Activated CD4-positive, alpha-beta T cell treated with anti-CD3 and anti-CD28 coated beads, Interleukin-2, amount 50 U/mL, for 24 hours (primary cell): ENCODE measurements at places on chromosomes 4 and X.

GRCh38 chr4:186500721-186501304 lies 54.6 kb downstream of the MTNR1A start:
- no peak for DNase-seq

- no peak for DNase-seq
Measured at GRCh38 chrX:103607364-103608305, at the start of gene TCEAL3. TCEAL3 (plus strand) TSS chrX:103607963; CDS start chrX:103609065, 1,102 bp downstream.

- no peak for DNase-seq
Measured at GRCh38 chrX:12332786-12333347, 194.6 kb downstream of the FRMPD4 start.

- DNase-seq, result no peak
Measured at GRCh38 chr4:145786261-145786660, 106.3 kb downstream of the C4orf51 start.

DNA sequence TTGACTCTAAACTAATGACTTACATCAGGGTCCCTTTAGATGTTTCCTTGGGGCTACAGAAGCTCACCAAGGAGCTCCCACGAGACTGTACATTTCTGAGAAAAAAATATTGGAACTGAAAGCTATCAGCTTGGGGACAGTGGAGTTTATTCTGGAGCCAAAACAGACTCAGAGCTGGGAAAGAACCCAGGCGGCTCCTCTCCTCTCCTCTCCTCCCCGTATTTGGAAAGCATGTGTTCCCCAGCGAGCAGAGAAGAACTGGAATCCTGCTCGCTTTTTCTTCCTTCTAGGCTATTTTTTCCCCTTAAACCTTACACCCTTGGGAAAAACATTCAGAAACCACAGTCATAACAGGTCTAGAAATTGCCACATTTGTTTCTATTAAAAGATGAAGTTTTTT lies 4.3 kb upstream of the MAP7D3 start:
- no peak for DNase-seq
